ENCODE measurements at places on chromosomes 3 and 15.

GRCh38 chr3:195757827-195758226 lies 37.0 kb downstream of the MUC20 start:
- DNase-seq: no peak

DNA sequence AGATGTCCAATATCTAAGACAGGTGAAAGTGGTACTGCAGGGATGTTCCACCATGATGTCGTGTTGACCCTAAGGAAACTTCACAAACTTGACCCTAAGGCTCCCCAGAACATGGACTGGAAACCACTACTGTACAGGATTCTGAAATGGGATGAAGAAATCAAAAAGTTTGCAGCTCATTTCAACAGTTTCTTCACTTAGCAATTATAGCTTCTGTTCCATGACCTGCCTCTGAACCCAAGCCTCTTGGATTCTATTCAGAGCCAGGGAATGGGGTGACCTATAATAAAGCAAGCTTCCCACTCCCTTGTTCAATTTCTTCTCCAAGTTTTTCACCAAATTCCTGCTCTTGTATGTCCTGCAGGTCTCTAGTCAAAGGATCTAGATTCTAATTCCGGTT lies 40.7 kb downstream of the DUT start:
- no peak for DNase-seq

DNA sequence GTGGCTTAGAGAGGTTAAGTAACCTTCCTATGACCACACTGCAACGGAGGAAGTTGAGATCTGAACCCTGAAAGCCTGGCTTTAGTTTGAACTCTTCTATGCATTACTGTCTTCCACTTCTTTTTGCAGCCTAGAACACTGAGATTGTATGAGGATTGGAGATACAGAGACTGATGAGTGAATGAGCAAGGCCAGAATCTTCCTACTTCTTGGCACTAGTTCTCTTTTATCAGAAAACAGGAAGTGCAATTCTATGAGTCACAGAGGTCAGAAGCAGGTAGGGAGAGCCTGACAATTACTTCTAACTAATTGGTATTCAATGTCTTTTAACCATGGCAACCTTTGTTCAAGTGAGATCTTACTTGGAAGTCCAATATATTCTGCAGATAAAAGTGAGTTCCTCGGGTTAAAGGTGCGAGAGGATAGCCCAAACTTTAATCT lies 219.0 kb downstream of the SHQ1 start:
- DNase-seq: no peak

- DNase-seq: no peak
Measured at GRCh38 chr15:98978153-98978552, 29.4 kb downstream of the PGPEP1L start.

- no peak for DNase-seq
Measured at GRCh38 chr3:12230877-12231276, 58.0 kb upstream of the PPARG start.

GRCh38 chr3:188595890-188596376 lies 442.0 kb downstream of the LPP start:
- no peak for DNase-seq

DNA sequence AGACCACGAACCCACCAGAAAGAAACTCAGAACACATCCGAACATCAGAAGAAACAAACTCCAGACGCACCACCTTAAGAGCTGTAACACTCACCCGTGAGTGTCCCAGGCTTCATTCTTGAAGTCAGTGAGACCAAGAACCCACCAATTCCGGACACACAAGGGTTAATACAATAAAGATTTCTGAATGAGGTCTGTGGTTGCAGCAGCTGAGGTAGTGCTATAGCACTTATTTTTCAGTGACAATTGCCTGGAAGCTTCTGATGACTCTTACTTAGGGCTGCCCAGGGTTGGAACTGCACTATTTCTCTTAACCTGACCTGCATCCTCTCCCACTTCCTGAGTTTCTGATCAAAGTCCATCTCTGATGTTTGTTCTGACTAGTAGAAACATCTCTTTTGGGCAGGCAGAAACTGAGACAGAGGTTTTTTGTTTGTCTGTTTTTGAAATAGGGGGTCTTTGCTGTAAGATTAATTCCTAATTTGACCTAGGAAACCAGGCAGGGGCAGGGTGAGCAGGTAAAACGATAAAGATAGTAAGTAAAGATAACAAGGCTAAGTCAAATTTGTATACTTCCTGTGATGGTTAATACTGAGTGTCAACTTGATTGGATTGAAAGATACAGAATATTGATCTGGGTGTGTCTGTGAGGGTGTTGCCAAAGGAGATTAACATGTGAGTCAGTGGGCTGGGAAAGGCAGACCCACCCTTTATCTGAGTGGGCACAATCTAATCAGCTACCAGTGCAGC lies 169.1 kb downstream of the GAP43 start:
- DNase-seq: no peak

DNA sequence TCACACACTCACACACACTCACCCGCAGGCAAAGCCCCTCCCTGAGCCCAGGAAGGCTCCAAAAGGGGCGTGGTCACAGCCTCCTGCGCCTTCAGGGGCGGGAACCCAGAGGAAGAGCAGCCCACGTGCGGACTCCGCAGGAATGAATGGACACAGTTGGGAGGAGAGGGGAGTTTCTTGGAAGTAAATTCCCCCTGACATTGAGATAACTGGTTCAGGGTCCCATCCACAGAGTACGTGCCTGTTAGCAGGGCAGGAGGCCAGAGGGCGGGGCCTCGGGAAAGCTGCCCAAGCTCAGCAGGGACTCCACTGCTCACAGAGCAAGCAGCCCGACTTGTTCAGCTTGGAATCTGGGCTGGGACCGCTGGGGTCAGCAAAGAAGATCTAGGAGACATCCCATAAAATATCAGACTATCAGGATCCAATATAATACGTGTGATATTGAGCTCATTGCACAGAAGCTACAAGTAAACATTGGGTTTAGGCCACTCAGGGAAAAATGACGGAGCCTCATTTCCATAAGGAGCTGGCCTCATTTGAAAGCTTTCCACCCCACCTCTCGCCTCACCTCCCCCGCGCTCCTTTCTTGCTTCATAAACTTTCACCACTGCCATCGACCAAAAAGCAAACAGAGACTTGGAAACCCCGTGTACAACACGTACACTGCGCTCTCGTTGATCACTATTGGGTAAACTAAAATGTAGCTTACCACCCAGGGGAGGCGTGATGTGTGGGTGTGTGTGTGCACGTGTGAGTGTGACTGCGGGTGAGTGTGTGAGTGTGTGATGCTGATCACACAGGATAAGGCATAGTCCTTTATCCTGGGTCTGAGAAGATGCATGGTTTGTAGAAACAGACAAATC lies 36.0 kb downstream of the TM2D3 start:
- no peak for DNase-seq

DNA sequence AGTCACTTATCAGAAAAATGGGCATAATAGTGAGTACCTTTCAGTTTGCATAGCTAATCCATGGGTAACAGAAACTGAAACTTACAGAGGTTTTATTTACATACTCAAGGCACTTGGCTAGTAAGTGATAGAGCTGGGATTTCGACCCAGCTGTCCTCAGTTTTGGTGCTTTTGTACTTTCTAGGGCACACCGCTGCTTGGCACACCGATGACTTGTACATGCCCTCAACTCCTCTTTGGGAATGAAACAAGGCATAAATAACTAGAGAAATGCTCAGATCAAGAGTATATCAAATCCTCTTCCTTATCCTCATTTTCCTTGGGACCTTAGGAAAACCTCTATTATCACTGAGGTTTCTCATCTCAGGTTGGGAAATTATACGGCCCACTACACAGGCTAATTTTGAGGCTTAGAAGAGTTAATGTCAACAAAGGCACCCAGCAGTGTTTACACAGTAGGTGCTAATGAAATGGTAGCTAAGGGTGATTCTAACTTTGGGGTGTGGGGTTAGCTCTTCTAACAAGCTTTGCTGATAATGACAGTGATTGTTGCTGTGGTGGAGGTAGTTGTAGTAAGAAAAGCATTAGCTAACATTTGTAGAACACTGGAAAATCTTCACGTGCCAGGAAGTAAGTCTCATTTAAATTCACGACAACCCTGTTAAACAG lies 20.3 kb upstream of the DGKG start:
- no peak for DNase-seq

Measured in NCI-H187 (cell line).